ENCODE measurements at places on chromosomes 2 and 18. TPM values are rescaled to one million over a fixed set of nuclear protein-coding genes. Genes with fewer than 3 reads are reported as not detected.

- no peak overlapping the region for H3K4me3 ChIP-seq
- H3K27me3 ChIP-seq: no peaks in the 10 kb centered on the region
- no peaks in the 10 kb centered on the region for H3K36me3 ChIP-seq
- H3K4me1 ChIP-seq: peaks cover 9% of the 10 kb centered on the region
- DNase-seq: no peak
- no peak overlapping the region for H3K27ac ChIP-seq
Observed at GRCh38 chr2:120546865-120547390, 188.7 kb upstream of the GLI2 start.

- peaks cover 7% of the 10 kb centered on the region for H3K36me3 ChIP-seq
- no peak overlapping the region for H3K27ac ChIP-seq
- H3K4me3 ChIP-seq: no peak overlapping the region
- peaks cover 3% of the 10 kb centered on the region for H3K4me1 ChIP-seq
Observed at GRCh38 chr2:73964223-73964622, 20.5 kb upstream of the TET3 start.

- peaks cover 3% of the 10 kb centered on the region for H3K4me1 ChIP-seq
- no peaks in the 10 kb centered on the region for H3K27me3 ChIP-seq
- H3K27ac ChIP-seq: no peak overlapping the region
- H3K36me3 ChIP-seq: no peaks in the 10 kb centered on the region
- no peak overlapping the region for H3K4me3 ChIP-seq
Observed at GRCh38 chr2:18339326-18339725, 221.1 kb downstream of the RDH14 start.

- peaks cover 14% of the 10 kb centered on the region for H3K4me1 ChIP-seq
- no peak for DNase-seq
- H3K4me3 ChIP-seq: no peak overlapping the region
- H3K27ac ChIP-seq: no peak overlapping the region
- peaks cover 3% of the 10 kb centered on the region for H3K36me3 ChIP-seq
Observed at GRCh38 chr2:102001767-102002142, 10.0 kb downstream of the IL1R2 start.

GRCh38 chr2:197280015-197280702, 30.4 kb downstream of the ANKRD44 start:
- H3K36me3 ChIP-seq: no peaks in the 10 kb centered on the region
- no peaks in the 10 kb centered on the region for H3K27me3 ChIP-seq
- no peak overlapping the region for H3K27ac ChIP-seq
- H3K4me1 ChIP-seq: peaks cover 45% of the 10 kb centered on the region
- DNase-seq: no peak
- H3K4me3 ChIP-seq: no peak overlapping the region

DNA sequence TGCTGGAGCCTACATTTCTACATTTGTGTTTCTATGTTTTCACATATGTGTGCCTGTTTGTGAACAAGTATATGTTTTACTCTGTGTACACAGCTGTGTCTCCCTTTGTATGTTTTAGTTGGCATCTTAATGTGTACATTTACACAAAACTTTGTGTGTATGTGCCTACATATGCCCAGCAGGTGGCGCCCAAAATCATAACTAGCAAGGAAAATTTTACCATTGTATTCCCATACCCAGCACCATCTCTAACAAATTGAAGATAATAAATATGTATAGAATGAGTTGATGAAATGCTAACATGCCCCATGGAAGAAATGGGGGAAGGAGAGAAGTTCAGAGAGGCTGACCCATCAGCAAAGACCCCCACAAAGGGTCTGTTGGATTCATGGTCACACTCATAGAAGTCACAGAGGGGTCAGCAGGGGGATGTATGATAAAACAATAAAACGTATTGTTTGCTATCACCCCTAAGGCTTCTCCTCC, 48.1 kb downstream of the PKDCC start:
- H3K36me3 ChIP-seq: no peaks in the 10 kb centered on the region
- no peaks in the 10 kb centered on the region for H3K27me3 ChIP-seq
- no peak for DNase-seq
- no peak overlapping the region for H3K4me3 ChIP-seq
- H3K27ac ChIP-seq: no peak overlapping the region
- peaks cover 36% of the 10 kb centered on the region for H3K4me1 ChIP-seq

DNA sequence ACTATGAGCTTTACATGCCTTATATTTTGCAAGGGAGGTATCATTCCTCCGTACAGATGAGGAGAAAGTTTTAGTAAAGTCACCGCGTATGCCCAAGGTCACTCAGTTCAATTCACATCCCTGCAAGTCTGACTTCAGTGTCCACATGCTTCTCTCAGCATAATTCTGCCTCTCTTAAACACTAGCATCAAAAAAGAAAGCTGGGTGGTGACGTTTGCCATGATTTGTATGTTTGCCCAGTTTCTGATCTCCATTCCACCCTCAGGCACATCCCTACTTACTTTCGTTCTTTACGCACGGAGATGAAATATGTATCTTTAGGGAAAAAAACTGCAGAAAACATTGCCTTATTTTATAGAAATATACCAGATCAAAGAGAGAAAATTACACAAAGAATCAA, 129.2 kb upstream of the PTPRM start:
- no peaks in the 10 kb centered on the region for H3K4me1 ChIP-seq
- no peaks in the 10 kb centered on the region for H3K27me3 ChIP-seq
- H3K27ac ChIP-seq: no peak overlapping the region

DNA sequence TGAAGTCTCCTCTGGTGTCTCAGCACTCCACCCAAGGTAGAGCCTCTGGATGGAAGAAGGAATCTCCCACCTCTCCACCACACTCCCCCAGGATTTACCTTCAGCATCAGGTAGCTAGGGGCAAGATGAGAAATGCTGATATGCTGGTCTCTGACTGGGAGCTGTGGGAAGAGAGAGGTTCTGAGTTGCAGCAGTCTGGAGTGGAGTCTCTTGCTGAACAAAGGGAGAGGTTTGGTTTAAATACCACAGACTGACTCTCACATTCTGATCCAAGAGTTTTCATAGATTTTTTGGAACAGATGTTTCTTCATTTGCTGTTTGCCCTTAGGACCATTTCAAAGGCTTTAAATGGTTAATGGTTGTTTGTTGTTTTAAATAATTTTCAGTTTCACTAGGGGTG, 1.1 kb upstream of the CFLAR start:
- H3K27me3 ChIP-seq: no peaks in the 10 kb centered on the region
- no peak overlapping the region for H3K4me3 ChIP-seq
- no peaks in the 10 kb centered on the region for H3K36me3 ChIP-seq
- H3K27ac ChIP-seq: peak overlapping the region; percentile 100
- DNase-seq: no peak
- H3K4me1 ChIP-seq: peaks cover 17% of the 10 kb centered on the region

DNA sequence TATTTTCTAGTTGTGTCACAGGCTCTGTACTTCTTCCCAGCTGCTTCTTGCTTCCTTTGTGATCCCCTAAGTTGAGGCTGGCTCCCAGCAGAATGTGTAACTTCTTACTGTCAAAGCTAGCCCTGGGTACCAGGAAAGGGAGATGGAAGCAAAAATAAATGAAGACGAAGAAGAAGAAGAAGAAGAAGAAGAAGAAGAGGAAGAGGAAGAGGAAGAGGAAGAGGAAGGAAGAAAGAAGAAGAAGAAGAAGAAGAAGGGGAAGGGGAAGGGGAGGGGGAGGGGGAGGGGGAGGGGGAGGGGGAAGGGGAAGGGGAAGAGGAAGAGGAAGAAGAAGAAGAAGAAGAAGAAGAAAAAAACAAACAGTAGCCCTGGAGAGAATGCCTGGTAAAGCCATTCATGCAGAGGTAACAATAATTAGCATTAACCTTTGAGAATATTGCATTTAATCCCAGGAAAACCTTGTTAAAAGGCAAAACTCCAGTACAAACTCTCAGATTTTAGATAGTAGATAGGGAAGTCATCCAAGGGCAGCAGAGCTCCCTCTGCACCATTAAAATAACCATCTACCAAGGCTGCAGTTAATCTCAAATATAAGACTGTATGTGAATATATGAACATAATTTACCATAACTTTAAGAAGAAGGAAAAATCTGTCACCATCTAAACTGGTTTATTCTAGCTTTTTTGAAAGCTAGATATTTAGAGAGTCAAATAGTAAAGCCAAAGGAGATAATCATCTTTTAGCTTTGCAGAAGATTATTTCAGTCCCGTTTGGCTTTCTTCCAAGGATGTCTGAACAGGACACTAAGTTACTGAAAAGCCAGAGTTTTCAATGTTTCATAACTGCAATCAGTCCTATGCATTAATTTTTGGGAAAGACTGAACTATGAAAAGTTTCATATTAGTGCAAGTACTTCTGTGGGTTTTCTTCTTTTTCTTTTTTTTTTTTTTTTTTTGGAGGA, 44.3 kb upstream of the FBXO11 start:
- H3K4me1 ChIP-seq: no peaks in the 10 kb centered on the region
- no peak overlapping the region for H3K4me3 ChIP-seq
- H3K27ac ChIP-seq: no peak overlapping the region
- no peak for DNase-seq
- H3K36me3 ChIP-seq: no peaks in the 10 kb centered on the region
- no peaks in the 10 kb centered on the region for H3K27me3 ChIP-seq

- peaks cover 25% of the 10 kb centered on the region for H3K27me3 ChIP-seq
- peaks cover 19% of the 10 kb centered on the region for H3K4me1 ChIP-seq
- no peaks in the 10 kb centered on the region for H3K36me3 ChIP-seq
- no peak overlapping the region for H3K4me3 ChIP-seq
Observed at GRCh38 chr2:231929961-231930592, 3.9 kb upstream of the NPPC start.

DNA sequence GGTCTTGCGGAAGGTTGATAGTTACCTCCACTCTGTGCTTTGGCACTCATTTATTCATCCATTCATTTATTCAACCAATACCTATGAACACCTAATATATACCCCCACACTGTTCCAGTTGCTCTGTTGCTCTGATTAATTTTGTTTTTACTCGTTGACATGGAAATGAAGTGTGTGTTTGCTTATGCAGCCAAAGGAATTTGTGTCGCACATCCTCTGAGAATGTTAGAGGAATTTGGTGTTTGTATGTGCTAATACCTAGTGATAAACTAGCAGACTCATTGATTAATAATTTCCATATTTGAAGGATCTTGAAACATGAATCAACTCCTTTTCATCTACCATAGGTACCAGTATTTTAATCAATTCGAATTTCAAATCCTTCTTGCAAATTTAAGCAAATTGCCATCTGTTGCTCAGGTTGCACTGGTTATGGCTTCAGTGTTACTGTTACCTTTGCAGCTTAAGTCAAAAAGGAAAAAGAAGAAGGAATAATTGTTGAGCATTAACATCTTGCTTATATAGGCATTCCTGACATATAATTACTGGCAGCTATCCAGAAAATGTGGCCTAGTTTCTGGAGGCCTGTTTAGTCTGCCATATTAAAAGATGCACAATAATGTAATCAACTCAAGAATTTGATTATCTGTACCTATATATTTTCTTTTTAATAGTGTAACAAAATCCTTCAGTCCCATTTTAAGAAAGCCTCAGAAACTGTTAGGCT, 25.7 kb upstream of the CRIM1 start:
- no peak for DNase-seq
- H3K4me3 ChIP-seq: no peak overlapping the region
- no peaks in the 10 kb centered on the region for H3K27me3 ChIP-seq
- H3K27ac ChIP-seq: no peak overlapping the region

DNA sequence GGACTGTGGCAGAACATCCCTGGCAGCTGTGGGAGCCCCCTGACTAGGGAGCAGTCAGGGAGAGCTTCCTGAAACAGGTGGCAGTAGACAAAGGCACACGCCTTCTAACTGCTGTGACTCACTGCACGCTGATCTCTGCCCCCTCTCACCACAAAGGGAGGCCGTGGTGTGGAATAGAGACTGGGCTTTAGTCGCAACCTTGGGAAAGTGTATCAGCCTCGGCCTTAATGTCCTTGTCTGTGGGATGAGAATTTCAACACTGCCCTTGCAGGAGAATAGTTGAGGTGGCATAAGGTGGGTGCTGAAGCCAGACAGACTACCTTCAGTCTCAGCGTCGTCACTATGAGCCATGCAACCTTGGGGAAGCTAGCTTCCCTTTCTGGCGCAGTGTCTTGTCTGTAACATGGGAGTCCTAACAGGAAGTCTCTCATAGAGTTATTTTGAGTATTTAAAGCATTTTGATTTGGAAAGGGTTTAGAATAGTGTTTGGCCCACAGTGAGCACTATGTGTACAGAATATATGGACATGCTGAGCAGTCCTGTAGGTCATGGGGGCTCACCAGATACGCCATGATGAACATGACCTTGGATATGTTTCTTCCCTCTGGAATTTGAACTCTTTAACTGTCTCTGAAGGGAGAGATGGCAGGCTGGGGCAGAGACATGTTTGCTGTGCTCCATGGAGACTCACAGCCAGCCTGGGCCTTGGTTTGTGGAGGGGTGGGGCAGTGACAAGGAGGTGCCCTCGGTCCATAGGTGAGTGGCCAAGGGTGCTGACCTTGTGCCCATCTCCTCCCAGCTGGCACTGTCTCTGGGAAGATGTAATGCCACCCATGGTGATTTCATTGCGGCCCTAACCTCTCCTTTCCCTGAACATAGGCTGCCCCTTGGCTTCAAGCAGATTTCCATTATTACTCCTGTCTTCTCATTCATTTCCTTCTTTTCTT, 29.5 kb upstream of the SMAD7 start:
- DNase-seq: no peak
- no peaks in the 10 kb centered on the region for H3K27me3 ChIP-seq
- peaks cover 15% of the 10 kb centered on the region for H3K4me1 ChIP-seq
- no peak overlapping the region for H3K4me3 ChIP-seq
- no peak overlapping the region for H3K27ac ChIP-seq
- H3K36me3 ChIP-seq: no peaks in the 10 kb centered on the region

GRCh38 chr2:144582651-144583380, 62.9 kb upstream of the ZEB2 start:
- no peaks in the 10 kb centered on the region for H3K36me3 ChIP-seq
- no peak for DNase-seq
- H3K27me3 ChIP-seq: no peaks in the 10 kb centered on the region
- H3K4me3 ChIP-seq: no peak overlapping the region
- H3K4me1 ChIP-seq: peaks cover 3% of the 10 kb centered on the region

GRCh38 chr2:102111823-102112222, 30.7 kb upstream of the IL1R1 start:
- no peaks in the 10 kb centered on the region for H3K36me3 ChIP-seq
- H3K4me3 ChIP-seq: no peak overlapping the region
- no peak for DNase-seq
- H3K27ac ChIP-seq: peak overlapping the region; percentile 63

Gene ABCG5
- total RNA-seq: not detected

Gene TSGA10
- 7.5 TPM for total RNA-seq

Gene PEX13
- 33.5 TPM for total RNA-seq

Gene IL36B
- not detected for total RNA-seq

Gene COL6A3
- 85.7 TPM for total RNA-seq

Gene MOGAT1
- total RNA-seq: 1.00 TPM

Gene STEAP3
- total RNA-seq: 22.0 TPM

Gene MTCL1
- 17.9 TPM for total RNA-seq

Gene CYS1
- total RNA-seq: 7.6 TPM
